ENCODE measurements at places on chromosomes 16 and 17. TPM values are rescaled to one million over a fixed set of nuclear protein-coding genes. Genes with fewer than 3 reads are reported as not detected.

Gene SLC6A2
- not detected for polyA plus RNA-seq

Gene HAP1
- 0.31 TPM for polyA plus RNA-seq

Gene NTN3
- polyA plus RNA-seq, result not detected

Gene KCNJ18
- not detected for polyA plus RNA-seq

Gene MRPS23
- polyA plus RNA-seq, result 43.3 TPM

Gene LITAFD
- polyA plus RNA-seq, result not detected

Gene ATP6V0C
- 113 TPM for polyA plus RNA-seq

Gene TMEM238L
- polyA plus RNA-seq, result 19.2 TPM

Gene LPO
- not detected for polyA plus RNA-seq

Gene CACNG3
- polyA plus RNA-seq, result not detected

Gene NHERF1
- 92.5 TPM for polyA plus RNA-seq

Gene HAGHL
- 3.7 TPM for polyA plus RNA-seq

Gene DLX4
- polyA plus RNA-seq, result not detected

Gene SOST
- polyA plus RNA-seq, result not detected

Gene CLEC10A
- polyA plus RNA-seq, result 6.6 TPM

Gene SLFN12L
- polyA plus RNA-seq, result 0.37 TPM

Gene ENO3
- 11.3 TPM for polyA plus RNA-seq

Gene TMEM231
- polyA plus RNA-seq, result 2.9 TPM

Gene ARMC7
- 9.6 TPM for polyA plus RNA-seq

Gene C16orf89
- 96.5 TPM for polyA plus RNA-seq

Gene PRAC1
- not detected for polyA plus RNA-seq

Gene KCNH6
- polyA plus RNA-seq, result 0.20 TPM

Gene KRTAP4-6
- not detected for polyA plus RNA-seq

Gene STAT3
- 42.3 TPM for polyA plus RNA-seq
